Glutamatergic neuron (in vitro differentiated cells): ENCODE measurements at places on chromosomes 13 and 19. TPM values are rescaled to one million over a fixed set of nuclear protein-coding genes. Genes with fewer than 3 reads are reported as not detected.

NOVA2 gene
- total RNA-seq: 163 TPM

LGI4 gene
- 14.4 TPM for total RNA-seq

MYO16 gene
- total RNA-seq: 22.0 TPM

FFAR3 gene
- total RNA-seq: not detected

SLC6A16 gene
- total RNA-seq: 6.6 TPM
